ENCODE measurements at places on chromosomes 5 and 9.
A peak's percentile ranks its signal among the peaks of the same experiment; 100 is the strongest.

- DNase-seq, result no peak
These were observed 293.4 kb downstream of the YTHDC2 start for GRCh38 chr5:113806904-113807303.

DNA sequence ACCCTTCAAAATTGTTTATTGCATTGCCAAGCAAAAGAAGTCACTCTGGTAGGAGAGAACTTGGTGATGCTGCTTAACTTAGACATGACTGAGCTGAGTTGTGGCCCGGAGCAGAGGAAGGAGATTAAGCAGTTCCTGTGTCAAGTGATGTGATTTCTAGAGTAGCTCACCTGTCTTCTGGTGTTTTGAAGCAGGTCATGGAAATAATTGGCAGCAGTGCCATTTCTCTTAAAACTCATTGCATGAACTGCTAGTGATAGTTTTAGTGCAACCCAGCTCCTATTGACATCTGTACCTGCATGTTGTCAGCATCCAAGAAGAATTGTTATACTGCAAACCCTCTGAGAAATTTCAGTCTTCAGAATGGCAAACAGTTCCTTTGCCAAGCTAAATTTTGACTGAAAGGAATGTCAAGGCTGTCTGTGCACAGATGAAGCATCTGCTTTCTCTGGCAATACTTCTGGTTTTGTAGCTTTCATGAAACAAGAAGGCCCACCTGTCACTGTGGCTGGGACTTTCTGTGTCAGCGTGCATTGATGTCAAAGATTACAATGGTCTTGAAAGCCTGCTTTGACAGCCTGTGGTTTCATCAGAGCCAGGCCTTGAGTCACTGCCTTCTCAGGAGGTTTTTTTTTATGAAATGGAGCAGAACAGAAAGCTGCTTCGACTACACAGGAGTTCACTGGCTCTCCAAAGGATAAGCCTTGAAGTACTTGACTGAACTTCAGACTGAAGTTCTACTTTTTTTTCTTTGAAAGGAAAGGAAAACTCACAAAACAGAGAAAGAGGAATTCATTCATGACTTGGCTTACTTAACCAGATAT lies 90.6 kb downstream of the RALGPS1 start:
- DNase-seq, result peak; percentile 33

DNA sequence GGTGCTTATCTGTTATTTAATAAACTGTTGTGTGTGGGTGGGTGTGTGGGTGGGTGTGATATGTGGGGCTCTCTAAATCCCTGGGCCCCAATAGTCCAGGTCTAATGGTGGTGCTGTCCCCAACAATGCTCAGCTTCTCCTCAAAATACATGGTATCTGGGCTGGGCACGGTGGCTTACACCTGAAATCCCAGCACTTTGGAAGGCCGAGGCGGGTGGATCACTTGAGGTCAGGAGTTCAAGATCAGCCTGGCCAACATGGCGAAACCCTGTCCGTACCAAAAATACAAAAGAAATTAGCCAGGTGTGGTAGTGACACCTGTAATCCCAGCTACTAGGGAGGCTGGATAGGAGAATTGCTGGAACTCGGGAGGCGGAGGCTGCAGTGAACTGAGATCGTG lies 4.5 kb upstream of the ORM1 start:
- no peak for DNase-seq

DNA sequence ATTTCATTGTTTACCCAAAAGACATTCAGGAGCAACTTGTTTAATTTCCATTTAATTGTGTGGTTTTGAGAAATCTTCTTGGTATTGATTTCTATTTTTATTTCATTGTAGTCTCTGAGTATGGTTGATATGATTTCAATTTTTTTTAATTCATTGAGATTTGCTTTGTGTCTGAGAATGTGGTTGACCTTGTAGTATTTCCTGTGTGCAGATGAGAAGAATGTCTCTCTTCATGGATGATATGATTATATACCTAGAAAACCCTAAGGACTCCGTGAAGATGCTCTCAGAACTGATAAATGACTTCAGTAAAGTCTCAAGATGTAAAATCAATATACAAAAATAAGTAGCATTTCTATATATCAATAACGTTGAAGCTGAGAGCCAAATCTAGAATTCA lies 202.4 kb upstream of the CDH9 start:
- DNase-seq, result no peak

DNA sequence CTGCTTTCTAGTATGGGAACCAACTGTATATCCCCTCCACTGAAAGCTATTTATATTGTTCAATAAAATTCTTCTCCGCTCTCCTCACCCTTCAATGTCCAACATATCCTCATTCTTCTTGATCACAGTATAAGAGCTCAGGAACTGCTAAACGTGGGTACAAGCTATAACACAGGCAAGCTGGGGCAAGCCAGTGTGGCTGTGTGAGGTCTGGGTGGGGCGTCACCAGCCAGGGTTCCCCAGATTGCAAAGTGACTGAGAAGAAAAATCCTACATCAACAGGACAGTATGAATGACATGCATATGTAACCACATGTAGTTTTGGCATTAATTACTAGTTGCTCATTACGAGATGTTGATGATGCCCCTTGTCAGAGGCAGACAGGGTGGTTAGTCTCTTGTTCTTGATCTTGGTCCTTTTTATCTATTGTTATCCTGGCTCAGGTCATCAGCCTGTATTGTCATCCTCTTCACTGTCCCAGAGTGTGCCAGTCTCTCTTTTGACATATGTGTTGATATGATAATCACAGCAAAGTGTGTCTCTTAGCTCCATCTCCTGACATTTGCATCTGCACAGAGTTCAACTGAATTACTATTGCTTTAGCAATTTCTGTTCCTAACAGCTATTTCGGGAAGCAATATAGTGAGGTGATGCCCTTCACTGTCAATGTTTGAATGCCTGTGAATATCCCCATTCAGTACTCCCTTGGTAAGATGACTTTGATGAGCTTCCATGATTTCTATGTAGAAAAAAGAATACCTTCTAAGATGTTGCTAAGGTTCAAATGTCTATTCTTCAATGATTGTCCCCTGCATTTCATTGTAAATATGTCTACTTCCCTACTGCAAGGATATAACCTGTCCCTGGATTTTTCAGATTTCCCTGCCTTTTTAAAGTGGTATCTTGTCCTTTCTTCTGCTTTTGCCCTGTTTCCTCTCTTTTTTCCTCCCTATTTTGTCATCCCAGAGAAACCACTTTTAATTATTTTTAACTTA lies 140.3 kb downstream of the MAT2B start:
- DNase-seq, result no peak

DNA sequence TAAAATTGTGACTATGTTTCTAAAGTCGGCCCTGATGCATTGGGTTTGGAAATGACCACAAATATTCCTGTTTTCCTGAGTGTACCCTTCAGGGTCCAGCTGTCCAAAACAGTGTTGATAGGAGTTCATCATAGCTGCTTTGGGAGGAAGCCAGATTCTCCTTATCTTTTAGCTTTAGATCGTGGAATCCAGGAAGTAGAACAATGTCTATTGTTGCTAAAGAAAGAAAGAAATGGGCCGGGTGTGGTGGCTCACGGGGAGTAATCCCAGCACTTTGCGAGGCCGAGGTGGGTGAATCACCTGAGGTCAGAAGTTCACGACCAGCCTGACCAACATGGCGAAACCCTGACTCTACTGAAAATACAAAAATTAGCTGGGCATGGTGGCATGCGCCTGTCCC lies 9.5 kb downstream of the CAVIN4 start:
- DNase-seq, result no peak

DNA sequence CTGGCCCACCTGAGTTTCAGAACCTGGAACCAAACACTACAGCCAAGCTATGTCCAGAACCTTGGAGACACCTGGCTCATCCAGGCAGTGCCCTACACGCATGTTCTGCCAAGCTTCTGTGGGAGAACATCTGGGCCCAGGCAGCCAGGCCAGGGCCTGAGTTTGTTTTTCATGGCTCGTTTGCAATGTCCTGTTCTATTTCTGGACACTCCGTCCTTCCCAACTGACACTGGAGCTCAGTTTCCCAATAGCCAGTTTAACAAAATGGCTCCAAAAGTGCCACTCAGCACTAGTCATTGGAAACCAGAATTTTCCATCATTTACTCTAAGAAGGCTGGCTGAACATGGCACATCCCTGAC lies 38.6 kb downstream of the SH3RF2 start:
- no peak for DNase-seq

GRCh38 chr9:125902214-125902613 lies 155.0 kb downstream of the PBX3 start:
- no peak for DNase-seq

GRCh38 chr9:116275418-116276195 lies 122.0 kb downstream of the PAPPA start:
- no peak for DNase-seq

GRCh38 chr5:133944263-133945185 lies 23.9 kb downstream of the C5orf15 start:
- DNase-seq, result peak; percentile 88

DNA sequence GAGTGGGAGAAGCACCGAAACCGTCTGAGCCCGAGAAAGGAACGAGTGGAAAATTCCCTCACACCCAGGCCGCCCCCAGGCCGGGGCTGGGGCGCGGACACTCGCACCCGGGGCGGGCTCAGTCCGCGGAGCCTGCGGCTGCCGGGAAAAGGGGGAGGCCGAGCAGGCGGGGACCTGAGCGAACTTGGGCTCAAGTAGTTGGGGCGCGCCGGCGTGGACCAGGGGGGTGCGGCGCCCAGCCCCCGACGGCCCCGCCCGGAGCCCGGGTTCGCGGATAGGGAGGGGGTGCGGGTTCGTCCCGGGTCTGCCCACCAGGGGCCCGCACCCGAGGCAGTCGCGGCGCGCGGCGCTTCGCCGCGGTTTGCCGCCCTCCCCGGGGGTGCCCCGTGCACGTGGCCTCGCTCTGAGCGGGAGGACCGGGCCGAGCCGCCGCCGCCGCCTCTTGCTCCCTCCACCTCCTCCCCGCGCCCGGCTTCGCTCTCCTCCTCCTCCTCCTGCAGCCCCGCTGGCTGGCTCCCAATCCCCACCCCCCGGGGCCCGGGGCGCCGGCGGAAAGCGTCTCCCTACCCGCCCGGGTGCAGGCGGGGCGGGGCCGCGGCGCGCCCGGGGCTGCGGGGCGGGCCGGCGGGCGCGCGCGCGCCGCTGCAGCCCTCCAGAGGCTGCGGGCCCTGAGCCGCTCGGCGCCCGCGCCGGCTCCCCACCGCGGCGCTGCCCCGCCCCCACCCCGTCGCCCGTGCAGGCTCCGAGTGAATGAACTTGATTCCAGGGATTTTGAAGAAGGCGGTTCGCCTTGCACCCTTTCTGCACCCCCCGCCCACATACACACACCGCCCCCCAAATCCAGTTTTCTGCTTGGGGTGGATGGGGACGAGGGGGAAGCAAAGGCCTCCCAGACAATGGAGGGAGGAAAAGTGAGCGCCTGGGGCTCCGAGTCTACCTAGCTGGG lies 1.3 kb upstream of the NFIB start:
- peak; percentile 31 for DNase-seq

GRCh38 chr5:83987513-83988292 lies 267.0 kb upstream of the HAPLN1 start:
- no peak for DNase-seq

- no peak for DNase-seq
These were observed 93.5 kb upstream of the CACNA1B start for GRCh38 chr9:137784046-137784445.
